ENCODE measurements at places on chromosomes 5 and 9. TPM values are rescaled to one million over a fixed set of nuclear protein-coding genes. Genes with fewer than 3 reads are reported as not detected.

Gene ENTREP1
- polyA plus RNA-seq, result 5.0 TPM

Gene TUSC1
- polyA plus RNA-seq, result 14.9 TPM

Gene INSYN2B
- polyA plus RNA-seq, result 1.7 TPM

Gene RASGRF2
- polyA plus RNA-seq, result 2.3 TPM

Gene C7
- polyA plus RNA-seq, result 148 TPM

Gene RANBP17
- 22.3 TPM for polyA plus RNA-seq

Gene CDKN2B-AS1
- polyA plus RNA-seq, result 0.32 TPM

Gene STING1
- 31.6 TPM for polyA plus RNA-seq

Gene GRIA1
- 4.3 TPM for polyA plus RNA-seq

Gene CNOT8
- 85.9 TPM for polyA plus RNA-seq

Gene KLF4
- 6.4 TPM for polyA plus RNA-seq

Gene TMEFF1
- polyA plus RNA-seq, result 5.5 TPM

Gene BTNL3
- polyA plus RNA-seq, result not detected

Gene DDX4
- 0.12 TPM for polyA plus RNA-seq

Gene PAEP
- 0.42 TPM for polyA plus RNA-seq

Gene SPATA31E1
- not detected for polyA plus RNA-seq

Gene EIF4E1B
- polyA plus RNA-seq, result not detected

Gene TMEM215
- polyA plus RNA-seq, result 0.12 TPM

Gene HTR4
- not detected for polyA plus RNA-seq

Gene LRRTM2
- 1.9 TPM for polyA plus RNA-seq

Gene TRIM36
- 3.0 TPM for polyA plus RNA-seq

Gene SKIC3
- polyA plus RNA-seq, result 114 TPM

Gene LRRC26
- not detected for polyA plus RNA-seq

Gene FREM1
- polyA plus RNA-seq, result 206 TPM

Gene PCDHAC1
- polyA plus RNA-seq, result 0.13 TPM

Gene CMBL
- polyA plus RNA-seq, result 39.6 TPM

Gene SPINK4
- not detected for polyA plus RNA-seq

Gene EDIL3
- polyA plus RNA-seq, result 56.9 TPM

Gene GMCL2
- polyA plus RNA-seq, result not detected

Gene UCK1
- polyA plus RNA-seq, result 37.5 TPM

Gene FOXI1
- polyA plus RNA-seq, result 4.8 TPM

Gene IL13
- polyA plus RNA-seq, result 0.08 TPM

Gene OCLN
- 49.7 TPM for polyA plus RNA-seq

Gene FSTL4
- 0.91 TPM for polyA plus RNA-seq

Gene MZB1
- polyA plus RNA-seq, result 0.96 TPM

Gene NUP214
- 75.2 TPM for polyA plus RNA-seq

Gene HRCT1
- 0.30 TPM for polyA plus RNA-seq

Gene GPR21
- polyA plus RNA-seq, result 0.62 TPM

Gene PCDHA12
- polyA plus RNA-seq, result 0.23 TPM

Gene TRIM7
- 0.13 TPM for polyA plus RNA-seq

Gene CDK7
- 37.7 TPM for polyA plus RNA-seq

Gene IRGM
- polyA plus RNA-seq, result 1.5 TPM

Gene CAMK4
- polyA plus RNA-seq, result 6.1 TPM

Gene SHROOM1
- 19.4 TPM for polyA plus RNA-seq

Gene FYB1
- 4.7 TPM for polyA plus RNA-seq

Gene PFN3
- 2.0 TPM for polyA plus RNA-seq
